ENCODE measurements at places on chromosomes 5 and 9. TPM values are rescaled to one million over a fixed set of nuclear protein-coding genes. Genes with fewer than 3 reads are reported as not detected.
A peak's percentile ranks its signal among the peaks of the same experiment; 100 is the strongest.

Gene ZFP2
- 0.71 TPM for total RNA-seq

DNA sequence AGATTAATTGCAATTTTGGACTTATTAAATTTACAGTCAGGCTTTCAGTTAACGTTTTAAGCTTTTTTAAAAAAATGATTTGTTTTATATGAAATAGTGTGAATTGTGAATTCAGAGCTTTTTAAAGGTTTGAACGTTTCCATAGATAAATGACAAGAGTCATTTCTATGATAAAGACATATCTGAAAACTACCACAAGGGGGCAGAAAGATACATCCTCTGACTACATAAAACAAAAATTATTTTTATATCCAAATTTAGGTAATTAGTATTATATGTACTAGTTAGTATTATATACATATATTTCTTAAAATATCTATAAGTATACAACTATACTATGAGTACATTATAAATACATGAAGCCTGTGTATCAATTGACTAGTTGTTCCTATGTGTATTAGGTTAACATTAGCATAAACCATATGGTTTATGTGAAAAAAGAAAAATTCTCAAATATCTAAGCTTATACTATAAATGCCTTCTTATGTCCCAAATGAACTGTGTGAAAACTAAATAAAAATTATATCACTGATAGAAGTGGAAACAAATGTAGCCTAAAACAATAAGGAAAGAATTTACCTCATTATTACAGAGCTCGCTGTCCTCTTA, 155.2 kb downstream of the MEF2C start:
- peaks cover 4% of the 10 kb centered on the region for H3K36me3 ChIP-seq
- no peak overlapping the region for H3K4me3 ChIP-seq
- H3K27me3 ChIP-seq, result no peaks in the 10 kb centered on the region

DNA sequence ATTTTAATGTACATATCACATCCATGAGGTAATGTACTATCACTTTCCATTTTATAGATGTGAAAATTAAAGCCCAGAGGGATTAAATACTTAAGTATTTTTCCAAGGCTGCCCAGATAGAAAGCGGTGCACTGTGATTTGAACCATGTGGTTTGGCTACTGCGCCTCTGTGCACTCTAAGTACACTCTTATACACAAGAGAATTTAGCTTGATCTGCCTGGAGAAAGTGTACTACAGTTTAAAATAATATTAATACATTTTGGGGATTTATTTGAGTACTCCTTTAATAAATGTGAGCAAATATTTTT, 360.4 kb upstream of the ACTBL2 start:
- no peaks in the 10 kb centered on the region for H3K4me1 ChIP-seq
- no peaks in the 10 kb centered on the region for H3K27me3 ChIP-seq
- no peak overlapping the region for H3K27ac ChIP-seq
- H3K36me3 ChIP-seq, result no peaks in the 10 kb centered on the region

Gene POLR3G
- 1.6 TPM for total RNA-seq

DNA sequence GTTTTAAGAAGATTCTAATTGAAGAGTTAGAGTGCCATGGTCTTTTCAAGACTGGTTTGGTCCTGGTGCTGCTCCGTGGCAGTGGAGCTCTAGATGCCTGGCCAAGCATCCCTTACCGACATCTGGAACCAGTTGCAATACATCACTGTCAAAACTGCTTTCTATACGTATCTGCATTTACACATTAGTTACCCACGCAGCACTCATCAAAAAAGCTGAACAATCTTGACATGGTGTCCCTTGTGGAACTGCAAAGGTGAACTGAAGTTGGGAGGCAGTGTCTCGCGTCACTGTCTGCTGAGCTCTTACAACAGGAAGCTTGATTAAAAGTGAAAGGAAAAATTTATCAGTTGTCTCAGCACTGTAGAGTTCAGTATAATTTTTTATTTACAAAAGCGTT, 82.6 kb downstream of the PBX3 start:
- H3K4me1 ChIP-seq, result no peaks in the 10 kb centered on the region
- H3K27me3 ChIP-seq, result no peaks in the 10 kb centered on the region
- no peak for DNase-seq
- no peaks in the 10 kb centered on the region for H3K36me3 ChIP-seq
- peak overlapping the region; percentile 43 for H3K4me3 ChIP-seq

GRCh38 chr9:110583237-110583636, 3.7 kb upstream of the SVEP1 start:
- H3K4me3 ChIP-seq, result no peak overlapping the region
- no peaks in the 10 kb centered on the region for H3K4me1 ChIP-seq
- H3K36me3 ChIP-seq, result no peaks in the 10 kb centered on the region
- no peak overlapping the region for H3K27ac ChIP-seq
- no peak for DNase-seq

DNA sequence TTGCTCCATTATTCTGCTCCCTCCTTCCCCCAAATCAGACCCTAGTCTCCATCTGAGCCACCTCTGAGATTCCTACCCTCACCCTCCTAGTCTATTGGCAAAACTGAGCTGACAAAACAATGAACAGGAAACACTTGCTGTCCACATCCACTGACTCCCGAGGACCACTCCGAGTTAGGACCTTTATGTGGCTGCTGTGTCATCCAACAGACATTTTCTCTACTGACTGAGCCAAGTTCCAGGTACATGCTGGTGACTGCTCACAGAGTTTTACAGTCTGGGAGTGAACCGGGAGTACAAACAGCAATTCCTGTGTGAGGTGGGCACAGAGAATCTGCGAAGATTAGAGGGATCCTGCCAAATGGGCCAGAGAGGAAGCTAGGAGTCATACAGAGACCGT, 39.2 kb downstream of the CFAP90 start:
- no peak for DNase-seq
- no peaks in the 10 kb centered on the region for H3K36me3 ChIP-seq
- H3K4me1 ChIP-seq, result no peaks in the 10 kb centered on the region
- H3K4me3 ChIP-seq, result no peak overlapping the region

Measured in psoas muscle (tissue), 8 donors.